Motor neuron (in vitro differentiated cells): ENCODE measurements at places on chromosomes 13 and 19. TPM values are rescaled to one million over a fixed set of nuclear protein-coding genes. Genes with fewer than 3 reads are reported as not detected.
A peak's percentile ranks its signal among the peaks of the same experiment; 100 is the strongest.

The MUC16 gene
- under 0.01 and 0.19 TPM in 2 replicates for total RNA-seq

The KLK14 gene
- total RNA-seq = 0.43 and 1.2 TPM in 2 replicates

GRCh38 chr19:46717034-46717715 lies at the start of gene PRKD2:
PRKD2 (minus strand) TSS chr19:46717114; CDS start chr19:46716370, 744 bp downstream.
- peak; percentile 67 for ATAC-seq

DNA sequence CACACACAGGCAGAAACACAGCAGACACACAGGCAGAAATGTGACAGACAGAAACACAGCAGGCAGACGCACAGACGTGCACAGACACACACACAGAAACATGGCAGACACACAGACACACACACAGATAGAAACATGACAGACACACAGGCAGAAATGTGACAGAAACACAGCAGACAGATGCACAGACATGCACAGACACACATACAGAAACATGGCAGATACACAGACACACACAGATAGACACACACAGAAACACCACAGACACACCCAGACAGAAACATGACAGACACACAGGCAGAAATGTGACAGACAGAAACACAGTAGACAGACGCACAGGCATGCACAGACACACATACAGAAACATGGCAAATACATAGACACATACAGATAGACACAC lies 1.3 kb downstream of the TBXA2R start:
- no peak for ATAC-seq

The FFAR3 gene
- not detected in 2 replicates for total RNA-seq

The CCNA1 gene
- total RNA-seq = not detected in 2 replicates

The ABHD13 gene
- 10.8 and 11.2 TPM in 2 replicates for total RNA-seq

- ATAC-seq = no peak
Observed at GRCh38 chr13:28544026-28544425, 49.1 kb upstream of the FLT1 start.

GRCh38 chr19:17264641-17264979 lies at the start of gene USHBP1:
USHBP1 (minus strand) TSS chr19:17264745; CDS start chr19:17264299, 446 bp downstream.
- no peak for ATAC-seq

DNA sequence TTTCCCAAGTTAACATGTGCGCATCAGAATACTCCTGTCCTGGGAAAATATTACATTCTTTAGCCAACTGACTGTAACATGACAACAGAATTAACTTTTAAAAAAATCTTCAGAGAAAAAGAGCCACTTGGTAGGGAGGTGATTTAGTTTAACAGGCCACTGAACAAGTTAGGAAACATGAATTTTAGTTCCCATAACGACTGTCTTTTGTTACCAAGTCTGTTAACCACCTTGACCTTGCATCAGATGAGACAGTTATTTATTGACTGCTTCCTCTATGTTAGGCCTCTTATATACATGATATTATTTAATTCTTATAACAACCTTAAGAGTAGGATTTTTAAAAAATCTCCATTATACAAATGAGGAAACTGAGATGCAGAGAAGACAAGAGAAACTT lies 268.6 kb downstream of the NDFIP2 start:
- ATAC-seq = no peak
